ENCODE measurements at places on chromosomes 12 and 14.

- H3K4me3 ChIP-seq = peak overlapping the region; percentile 22
- no peaks in the 10 kb centered on the region for H3K36me3 ChIP-seq
- H3K27me3 ChIP-seq = peaks cover 8% of the 10 kb centered on the region
- H3K4me1 ChIP-seq = peaks cover 5% of the 10 kb centered on the region
These were observed 121.7 kb downstream of the PPM1H start for GRCh38 chr12:62813031-62813829.

- no peak overlapping the region for H3K27ac ChIP-seq
- H3K36me3 ChIP-seq = no peaks in the 10 kb centered on the region
- no peak overlapping the region for H3K4me3 ChIP-seq
- H3K27me3 ChIP-seq = peaks cover 5% of the 10 kb centered on the region
- no peak for DNase-seq
- H3K4me1 ChIP-seq = no peaks in the 10 kb centered on the region
These were observed 9.8 kb downstream of the PRIMA1 start for GRCh38 chr14:93778453-93778852.

GRCh38 chr14:91327250-91327595 is 82.7 kb upstream of the GPR68 start:
- peaks cover 27% of the 10 kb centered on the region for H3K36me3 ChIP-seq
- no peak overlapping the region for H3K4me3 ChIP-seq
- H3K4me1 ChIP-seq = peaks cover 42% of the 10 kb centered on the region
- H3K27ac ChIP-seq = peak overlapping the region; percentile 100
- DNase-seq = no peak
- H3K27me3 ChIP-seq = no peaks in the 10 kb centered on the region

- no peaks in the 10 kb centered on the region for H3K4me1 ChIP-seq
- H3K27ac ChIP-seq = no peak overlapping the region
- peaks cover 1% of the 10 kb centered on the region for H3K27me3 ChIP-seq
- H3K4me3 ChIP-seq = no peak overlapping the region
These were observed 1493.0 kb downstream of the AACS start for GRCh38 chr12:126558219-126558618.

GRCh38 chr12:122976648-122976975 is 1.6 kb downstream of the OGFOD2 start:
- DNase-seq = no peak
- H3K27me3 ChIP-seq = no peaks in the 10 kb centered on the region
- peak overlapping the region; percentile 93 for H3K4me3 ChIP-seq
- H3K27ac ChIP-seq = no peak overlapping the region

DNA sequence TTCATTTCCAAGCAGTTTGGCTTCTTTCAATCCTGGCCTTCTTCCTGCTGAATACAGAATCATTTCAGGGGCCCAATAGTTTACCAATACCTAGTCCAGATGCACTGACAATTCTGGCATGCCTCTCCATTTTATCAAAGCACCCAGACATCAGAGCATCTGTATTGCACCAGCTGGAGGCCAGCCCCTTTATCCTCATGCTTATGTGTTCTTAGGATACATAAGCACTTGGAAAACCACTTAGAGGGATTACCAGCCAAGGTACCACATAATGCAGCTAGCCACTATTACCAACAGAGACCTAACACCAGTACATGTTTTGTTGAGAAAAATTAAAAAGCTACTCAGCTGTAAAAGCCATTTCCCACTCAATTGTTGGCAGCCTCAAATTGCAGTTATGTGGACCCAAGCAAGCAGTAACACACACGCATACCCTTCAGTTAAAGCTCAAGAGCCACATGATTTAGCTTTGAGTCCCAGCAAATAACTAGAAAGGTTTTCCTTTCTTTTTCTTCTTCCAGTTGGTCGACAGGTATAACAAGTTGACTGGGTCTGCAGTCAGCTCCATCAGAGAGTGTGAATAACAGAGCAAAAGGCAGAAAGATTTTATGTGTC is 263.8 kb downstream of the DIO2 start:
- no peaks in the 10 kb centered on the region for H3K27me3 ChIP-seq
- no peak overlapping the region for H3K4me3 ChIP-seq
- DNase-seq = no peak
- H3K27ac ChIP-seq = no peak overlapping the region

- no peaks in the 10 kb centered on the region for H3K27me3 ChIP-seq
- no peak overlapping the region for H3K27ac ChIP-seq
- no peaks in the 10 kb centered on the region for H3K4me1 ChIP-seq
- H3K36me3 ChIP-seq = no peaks in the 10 kb centered on the region
- no peak for DNase-seq
- no peak overlapping the region for H3K4me3 ChIP-seq
These were observed 1037.1 kb downstream of the GALC start for GRCh38 chr14:86955771-86956354.

GRCh38 chr14:40618225-40618898 is 988.3 kb upstream of the LRFN5 start:
- no peak for DNase-seq
- H3K27me3 ChIP-seq = no peaks in the 10 kb centered on the region
- no peaks in the 10 kb centered on the region for H3K4me1 ChIP-seq
- no peaks in the 10 kb centered on the region for H3K36me3 ChIP-seq
- H3K27ac ChIP-seq = no peak overlapping the region

DNA sequence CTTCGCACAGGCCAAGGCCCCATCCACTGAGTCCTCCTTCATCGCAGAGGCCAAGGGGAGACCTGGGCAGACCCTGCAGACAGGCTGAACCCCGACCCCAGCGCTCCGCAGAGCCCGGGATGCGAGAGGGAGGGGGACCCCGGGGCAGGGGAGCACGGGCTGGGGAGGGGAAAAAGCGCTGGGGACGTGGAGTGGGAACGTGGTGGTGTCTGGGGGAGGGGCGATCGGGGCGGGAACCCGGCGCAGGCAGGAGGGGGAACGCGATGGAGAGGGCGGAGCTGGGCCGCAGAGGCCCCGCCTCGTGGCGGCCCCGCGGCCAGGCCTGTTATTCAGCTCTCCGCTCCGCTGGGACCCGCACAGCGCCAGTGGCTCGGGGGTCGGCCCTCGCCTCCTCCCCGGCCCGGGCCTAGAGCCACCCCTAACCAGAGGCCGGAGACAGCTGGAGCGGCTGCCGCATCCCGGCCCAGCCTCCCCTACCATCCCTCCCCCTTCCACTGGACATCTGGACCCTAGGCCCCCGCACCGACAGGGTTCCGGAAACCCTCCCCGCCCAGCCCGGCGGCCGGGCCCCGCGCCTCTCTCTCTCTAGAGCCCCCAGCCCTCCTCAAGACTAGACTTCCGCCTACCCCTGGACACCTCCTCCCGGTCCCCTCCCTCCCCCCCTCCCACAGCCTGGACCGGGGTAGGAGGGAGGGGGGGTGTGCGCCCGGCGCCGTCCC is at the start of gene ARHGEF25:
Gene ARHGEF25, plus strand, starts transcription at position 328 of the 719 bp plus-strand sequence. CDS start 460 bp downstream, outside the sequence.
- DNase-seq = no peak
- peaks cover 18% of the 10 kb centered on the region for H3K27me3 ChIP-seq

DNA sequence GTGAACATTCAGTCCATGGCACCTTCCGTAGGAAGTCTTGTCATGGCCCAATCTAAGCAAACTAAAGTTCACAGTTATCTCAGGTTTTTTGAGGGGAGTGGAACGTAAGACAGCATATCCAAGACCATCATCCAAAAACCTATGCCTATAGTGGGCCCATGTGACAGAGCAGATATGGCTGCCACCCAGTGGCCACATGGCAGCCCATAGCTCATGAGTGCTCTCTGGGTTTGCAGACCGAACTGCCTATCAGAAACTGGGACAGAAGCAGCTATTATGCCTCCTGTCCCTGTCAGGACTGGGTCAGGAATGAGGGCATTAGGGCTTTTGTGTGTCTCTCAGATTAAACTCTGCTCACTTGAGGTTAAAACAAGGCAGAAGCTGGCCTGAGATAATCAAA is 503.7 kb downstream of the NRXN3 start:
- H3K4me3 ChIP-seq = no peak overlapping the region
- DNase-seq = no peak
- no peak overlapping the region for H3K27ac ChIP-seq
- H3K36me3 ChIP-seq = no peaks in the 10 kb centered on the region
- peaks cover 2% of the 10 kb centered on the region for H3K27me3 ChIP-seq
- no peaks in the 10 kb centered on the region for H3K4me1 ChIP-seq

DNA sequence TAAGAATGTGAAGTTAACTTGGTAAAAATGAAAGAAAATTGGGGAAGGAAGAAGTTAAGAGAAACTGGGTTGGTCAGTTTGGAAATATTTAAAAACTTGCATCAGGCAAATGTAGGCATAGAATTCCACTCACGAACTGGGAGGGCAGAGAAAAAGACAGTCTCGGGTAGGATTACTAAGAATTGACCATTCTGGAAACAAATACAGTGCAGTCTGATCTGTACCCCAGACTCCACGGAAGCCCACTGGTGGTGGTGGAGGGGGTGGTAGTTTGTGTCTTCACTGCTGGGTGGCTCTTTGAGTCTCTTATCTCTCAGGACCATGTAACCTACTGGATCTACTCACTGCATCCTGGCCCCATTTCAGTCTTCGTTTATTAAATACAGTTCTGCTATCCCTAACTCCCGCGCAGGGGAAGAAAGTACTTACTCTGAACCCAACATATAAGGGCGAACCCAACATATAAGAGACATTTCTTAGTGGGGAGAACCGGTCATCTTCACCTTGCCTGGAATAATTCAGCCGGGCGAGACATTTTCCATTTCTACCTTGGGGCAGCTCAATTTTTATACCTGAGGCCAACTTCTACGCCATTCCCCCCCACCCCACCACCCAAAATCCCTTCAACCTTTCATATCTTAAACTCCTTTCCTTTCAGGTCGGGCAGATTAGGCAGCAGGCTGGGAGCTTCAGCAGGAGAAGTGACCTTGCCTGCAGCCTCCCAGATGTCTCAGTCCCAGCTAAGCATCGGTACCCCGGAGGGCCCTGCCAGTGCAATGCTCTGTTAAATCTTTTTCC is 1.7 kb downstream of the SLC2A3 start:
- H3K4me3 ChIP-seq = no peak overlapping the region
- DNase-seq = no peak
- H3K36me3 ChIP-seq = peaks cover 11% of the 10 kb centered on the region
- no peak overlapping the region for H3K27ac ChIP-seq

GRCh38 chr12:109523071-109523470 is 45.6 kb downstream of the UBE3B start:
- no peak for DNase-seq
- H3K4me3 ChIP-seq = no peak overlapping the region
- peaks cover 41% of the 10 kb centered on the region for H3K36me3 ChIP-seq

Measured in memory B cell (primary cell).